Activated CD4-positive, alpha-beta T cell treated with anti-CD3 and anti-CD28 coated beads for 1 hour (primary cell): ENCODE measurements at places on chromosomes 1 and 21.

DNA sequence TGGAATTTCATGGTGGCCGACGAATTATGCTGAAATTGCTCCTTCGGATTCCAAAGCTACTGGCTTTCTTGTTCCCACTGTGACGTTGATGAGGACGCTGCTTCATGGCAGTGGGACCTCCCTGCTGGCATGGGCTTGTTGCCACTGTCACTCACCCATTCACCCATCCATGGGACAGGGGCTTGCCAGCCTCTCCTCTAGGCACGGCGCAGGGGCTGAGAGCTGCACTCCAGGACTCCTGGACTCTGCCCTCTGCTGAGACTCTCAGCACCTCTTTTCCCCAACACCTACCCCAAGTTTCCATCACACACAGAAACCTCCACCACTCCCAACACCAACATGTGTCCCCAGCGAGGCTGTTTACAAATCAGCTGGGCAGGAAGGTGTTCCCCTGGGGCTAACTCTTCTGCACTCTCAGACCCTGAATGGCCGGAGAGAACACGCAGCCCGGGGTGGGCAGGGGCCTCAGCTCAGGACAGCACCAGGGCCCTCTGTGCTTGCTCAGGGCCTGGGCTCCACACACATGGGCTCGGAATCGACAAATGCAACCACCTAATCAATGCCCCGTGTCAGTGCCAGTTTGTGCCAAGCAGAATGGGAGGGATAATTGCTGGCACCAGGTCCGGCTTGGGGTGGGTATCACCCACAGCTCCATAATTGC is 3.1 kb downstream of the ITGB2 start:
- no peak for DNase-seq

- DNase-seq: no peak
Observed at GRCh38 chr21:20016435-20017005, 981.7 kb upstream of the NCAM2 start.

DNA sequence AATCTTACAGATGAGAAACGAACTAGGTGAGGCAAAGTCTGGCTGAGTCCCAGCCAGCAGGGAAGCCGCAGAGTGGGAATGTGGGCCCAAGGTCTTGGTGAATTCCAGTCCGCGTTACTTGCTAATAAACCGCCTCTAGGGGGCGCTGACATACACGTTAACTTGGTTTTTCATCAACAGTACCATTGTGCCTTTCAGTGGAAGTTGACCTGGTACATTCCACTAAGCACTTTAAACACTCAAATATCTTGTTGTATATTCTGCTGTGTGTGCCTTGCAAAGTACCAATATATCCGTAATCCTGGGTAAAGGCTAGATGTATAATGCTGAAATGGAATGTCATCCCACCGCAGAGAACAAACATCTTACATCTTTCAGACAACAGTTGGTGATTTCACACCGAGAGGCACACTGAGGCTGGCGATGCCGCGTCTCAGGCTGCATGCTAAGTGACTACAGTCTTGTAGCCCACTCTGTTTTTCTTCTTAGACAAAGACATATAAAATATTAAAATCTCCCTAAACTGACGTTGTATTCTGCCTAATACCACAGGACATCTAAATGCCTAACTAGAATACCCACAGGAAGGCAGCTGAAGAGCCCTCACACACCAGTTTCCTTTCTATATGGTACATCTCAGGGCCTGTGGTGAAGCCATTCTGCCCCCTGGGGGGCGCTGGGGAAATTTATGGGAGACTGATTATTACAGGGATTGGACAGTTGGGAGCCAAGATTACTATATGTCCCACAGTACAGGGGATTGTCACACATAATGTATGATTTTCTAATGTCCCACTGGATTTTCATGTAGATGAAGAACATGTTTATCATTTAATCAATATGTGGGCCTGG is 49.2 kb upstream of the C1orf198 start:
- peak; percentile 58 for DNase-seq

- no peak for DNase-seq
Observed at GRCh38 chr1:205535866-205536758, 31.6 kb downstream of the CDK18 start.

GRCh38 chr1:55055951-55056631 is 16.7 kb downstream of the PCSK9 start:
- DNase-seq: no peak

DNA sequence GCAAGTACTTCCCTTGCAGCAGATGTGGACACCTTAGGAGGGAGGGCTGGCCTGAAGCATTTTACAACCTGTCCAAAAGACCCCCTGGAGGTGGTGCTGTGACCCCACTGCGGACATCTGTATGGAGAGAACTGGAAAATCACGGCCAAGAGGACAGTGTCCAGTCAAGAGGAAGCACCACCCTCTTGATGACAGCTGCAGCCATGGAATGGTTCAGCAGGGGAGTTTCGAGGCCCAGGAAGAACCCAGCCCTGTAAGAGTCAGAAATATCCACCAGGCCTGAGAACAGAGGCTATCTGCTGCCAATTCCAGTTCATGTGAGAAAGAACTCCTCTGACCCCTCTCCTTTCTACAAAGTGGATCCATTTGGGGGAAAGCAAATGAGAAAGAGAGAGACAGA is 126.8 kb downstream of the PLXNA2 start:
- no peak for DNase-seq

GRCh38 chr1:950881-951280 is 8.2 kb downstream of the NOC2L start:
- no peak for DNase-seq
